ENCODE measurements at places on chromosomes 5 and 9.

DNA sequence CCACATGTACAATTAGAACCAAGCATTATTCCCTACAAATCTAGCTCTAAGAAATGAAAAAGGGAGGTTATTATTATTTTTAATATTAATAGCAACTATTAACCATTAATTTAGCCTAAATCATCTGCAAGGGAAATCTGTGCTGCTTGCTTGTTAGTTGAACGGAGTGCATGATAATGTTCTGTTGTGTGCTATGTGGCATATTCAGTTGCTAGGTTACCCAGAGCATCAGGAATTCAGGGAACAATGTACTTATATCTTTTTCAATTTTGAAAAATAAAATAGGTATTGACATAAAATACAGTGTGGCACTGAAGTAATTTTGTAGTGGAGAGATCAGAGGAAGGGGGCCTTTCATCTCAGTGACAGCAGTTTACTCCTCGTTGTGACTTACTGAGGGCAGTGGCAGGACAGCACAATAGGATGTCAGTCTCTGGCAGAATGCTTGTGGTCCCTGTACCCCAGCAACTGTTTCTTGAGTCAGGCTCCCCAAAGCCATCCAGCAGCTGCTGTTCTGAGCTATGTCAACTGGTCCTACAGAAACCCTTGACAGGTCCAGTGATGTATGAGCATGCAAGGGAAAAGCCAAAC, 173.6 kb downstream of the TMEM161B start:
- no peak for DNase-seq

- DNase-seq = no peak
Observed at GRCh38 chr5:159100782-159101646, 1.3 kb upstream of the EBF1 start.

DNA sequence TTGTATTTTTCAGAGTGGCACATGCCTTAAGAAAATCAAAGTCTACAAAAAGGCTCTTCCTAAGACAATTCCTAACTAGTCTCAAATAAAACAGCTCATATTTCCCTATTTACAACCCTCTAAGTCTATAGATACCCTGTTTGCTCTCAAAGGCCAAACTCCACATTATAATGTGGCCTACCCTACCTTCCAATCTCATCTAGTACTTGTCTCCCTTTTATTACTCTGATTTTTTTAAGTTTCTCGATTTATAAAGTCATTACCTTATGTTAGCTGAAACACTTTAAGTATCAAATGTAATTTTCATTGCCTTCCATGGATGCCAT, 19.4 kb downstream of the KIAA1191 start:
- DNase-seq = no peak

DNA sequence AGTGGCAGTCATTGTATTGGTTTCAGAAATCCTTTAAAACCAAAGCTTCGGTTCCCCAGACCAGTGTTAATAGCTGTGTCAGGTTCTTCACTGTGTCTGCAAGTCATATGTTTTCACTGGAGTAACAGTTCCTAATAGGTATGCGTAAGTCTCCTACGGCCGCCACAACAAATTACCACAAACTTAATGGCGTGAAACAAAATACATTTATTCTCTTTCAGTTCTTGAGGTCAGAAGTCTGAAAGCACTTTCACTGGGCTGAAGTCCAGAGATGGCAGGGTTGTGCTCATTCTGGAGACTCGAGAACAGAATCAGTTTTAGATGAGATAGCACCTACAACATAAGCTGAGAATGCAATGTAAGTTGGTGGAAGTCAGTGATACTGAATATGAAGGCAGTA, 556.2 kb downstream of the TLE4 start:
- no peak for DNase-seq

- DNase-seq = no peak
Observed at GRCh38 chr9:107228496-107229039, 54.5 kb upstream of the RAD23B start.

DNA sequence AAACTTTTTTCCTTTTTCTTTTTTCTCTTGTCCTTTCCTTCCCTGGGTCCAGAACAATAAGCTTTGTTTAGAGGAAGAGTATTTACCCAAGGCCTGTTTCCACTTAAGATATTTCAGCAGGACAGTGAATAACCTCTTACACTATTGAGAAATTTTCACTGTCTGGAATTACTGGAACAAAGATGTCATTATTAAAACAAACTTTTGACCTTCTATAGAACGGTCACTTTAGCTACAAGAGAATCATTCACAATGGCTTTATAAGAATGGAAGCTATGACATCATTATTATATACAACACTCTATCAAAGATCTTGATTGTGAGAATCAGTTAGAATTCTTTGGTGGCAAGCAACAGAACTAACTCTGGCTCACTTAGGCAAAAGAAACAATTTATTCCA, 22.0 kb upstream of the ARHGAP26 start:
- no peak for DNase-seq

- DNase-seq = no peak
Observed at GRCh38 chr5:152288917-152289595, 116.0 kb downstream of the NMUR2 start.

DNA sequence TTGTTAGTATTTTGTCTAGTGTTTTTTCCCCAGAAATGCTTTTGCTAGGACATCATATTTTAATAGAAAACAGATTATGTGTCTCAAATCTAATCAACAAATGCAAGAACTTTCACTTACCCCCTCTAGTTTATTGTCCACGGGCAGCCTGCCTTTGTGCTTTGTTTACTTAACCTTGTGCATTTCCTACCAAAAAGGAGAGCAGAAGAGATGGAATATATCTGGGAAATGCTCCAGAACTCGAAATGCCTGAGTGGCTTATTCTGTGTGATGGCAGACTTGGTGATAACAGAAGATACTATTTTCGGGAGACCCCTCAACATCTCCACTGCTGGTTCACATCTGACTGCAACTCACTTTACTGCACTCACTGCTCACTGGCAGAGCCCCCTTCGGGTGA, 33.3 kb upstream of the SPDL1 start:
- DNase-seq = no peak

DNA sequence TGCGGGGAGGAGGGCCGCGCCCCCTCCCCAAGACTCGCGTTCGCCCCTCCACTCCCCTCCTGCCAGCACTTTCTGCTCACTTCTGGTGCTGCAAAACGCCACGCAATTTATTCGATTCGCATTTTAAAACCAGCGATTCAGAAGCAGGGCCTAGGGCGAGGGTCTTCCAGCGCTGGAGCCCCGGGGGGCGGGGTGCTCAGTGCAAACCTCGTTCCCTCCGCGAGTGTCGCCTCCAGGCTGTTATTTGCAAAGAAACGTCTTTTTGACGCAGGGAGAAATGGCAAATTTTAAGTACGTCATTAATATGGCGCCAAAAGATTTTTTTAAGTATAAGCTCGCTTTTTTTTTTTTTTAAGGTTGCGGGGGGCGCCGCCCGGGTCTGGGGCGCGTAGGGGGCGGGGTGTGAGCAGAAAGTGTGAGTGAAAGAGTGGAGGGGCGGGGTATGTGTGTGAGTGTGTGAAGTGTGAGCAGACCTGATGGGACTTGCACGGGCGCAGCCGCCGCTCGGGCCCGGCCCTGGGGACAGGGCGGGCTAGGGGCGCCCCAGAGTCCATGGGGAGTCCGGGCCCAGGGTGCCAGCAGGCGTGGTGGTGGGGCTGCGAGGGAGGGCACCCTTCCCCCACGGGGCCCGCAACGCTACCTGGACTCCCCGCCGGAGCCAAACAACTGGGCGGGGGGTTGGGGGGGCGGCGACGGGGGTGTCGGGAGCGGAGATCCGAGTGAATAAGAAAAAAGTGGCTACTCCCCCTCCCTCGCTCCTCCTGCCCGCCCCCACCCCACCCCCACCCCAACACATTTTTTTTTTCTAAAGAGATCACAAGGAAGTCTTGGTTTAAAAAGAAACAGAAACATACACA, at the start of gene JADE2:
Gene JADE2, plus strand, starts transcription at position 845 of the 857 bp plus-strand sequence. CDS start 10,188 bp downstream, outside the sequence.
- peak; percentile 60 for DNase-seq

GRCh38 chr5:28523888-28524635, 1485.7 kb upstream of the CDH9 start:
- DNase-seq = no peak

GRCh38 chr9:15714746-15715145, 161.9 kb downstream of the CCDC171 start:
- no peak for DNase-seq

DNA sequence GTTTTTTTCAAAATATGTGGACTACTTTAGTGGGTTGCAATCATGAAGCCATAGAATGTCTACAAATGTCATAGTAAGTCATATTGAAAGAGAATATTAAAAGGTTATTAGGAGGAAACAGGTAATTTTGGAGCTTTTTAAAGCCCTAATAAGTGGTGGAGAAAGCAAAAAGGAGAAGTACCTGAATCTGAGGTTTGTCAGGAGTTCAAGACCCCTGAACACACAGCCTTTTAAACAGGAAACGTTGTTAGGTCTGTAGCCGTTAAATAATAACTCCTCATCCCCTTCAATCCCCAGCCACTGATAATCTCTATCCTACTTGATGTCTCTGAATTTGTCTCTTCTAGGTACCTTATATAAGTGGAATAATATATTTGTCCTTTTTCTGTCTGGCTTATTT, 51.1 kb downstream of the SPEF2 start:
- DNase-seq = no peak

DNA sequence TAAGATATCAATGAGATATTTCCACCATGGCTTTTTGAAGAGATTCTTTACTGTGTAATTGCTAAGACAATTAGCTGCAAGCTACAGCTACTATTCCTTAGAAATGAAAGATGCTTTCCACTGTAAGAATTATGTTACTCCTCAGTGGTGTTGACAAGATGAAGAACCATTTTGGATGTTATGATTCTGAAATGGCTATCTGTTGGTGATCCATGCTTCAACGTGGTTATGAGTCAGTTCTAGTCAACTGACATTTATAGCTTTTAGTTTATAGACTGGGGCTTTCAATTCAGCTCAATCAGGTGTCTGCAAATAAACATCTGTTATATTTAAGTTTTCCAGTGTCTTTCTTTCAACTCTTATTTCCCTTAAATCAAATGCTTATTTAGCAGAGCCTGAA, 93.7 kb downstream of the SGCD start:
- DNase-seq = no peak

DNA sequence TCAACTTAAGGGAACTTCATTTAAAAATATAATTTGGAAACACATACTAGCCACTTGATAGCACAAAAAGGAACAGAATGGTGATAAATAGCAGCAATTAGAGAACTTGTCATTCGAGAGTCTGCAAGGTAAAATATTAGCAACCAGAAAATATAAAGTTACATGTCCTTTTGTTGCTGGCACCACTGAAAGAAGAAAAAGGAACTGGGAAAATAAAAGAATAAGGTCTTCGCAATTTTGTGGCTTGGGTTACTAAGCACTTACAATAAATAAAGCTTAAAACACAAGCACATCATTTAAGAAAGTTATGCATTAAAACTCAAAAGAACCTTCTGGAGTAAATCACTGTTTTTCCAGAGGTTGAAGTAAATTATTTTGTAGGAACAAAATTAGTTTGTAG, 149.9 kb upstream of the FBN2 start:
- no peak for DNase-seq

- no peak for DNase-seq
Observed at GRCh38 chr5:171984748-171985419, 21.6 kb downstream of the FBXW11 start.

DNA sequence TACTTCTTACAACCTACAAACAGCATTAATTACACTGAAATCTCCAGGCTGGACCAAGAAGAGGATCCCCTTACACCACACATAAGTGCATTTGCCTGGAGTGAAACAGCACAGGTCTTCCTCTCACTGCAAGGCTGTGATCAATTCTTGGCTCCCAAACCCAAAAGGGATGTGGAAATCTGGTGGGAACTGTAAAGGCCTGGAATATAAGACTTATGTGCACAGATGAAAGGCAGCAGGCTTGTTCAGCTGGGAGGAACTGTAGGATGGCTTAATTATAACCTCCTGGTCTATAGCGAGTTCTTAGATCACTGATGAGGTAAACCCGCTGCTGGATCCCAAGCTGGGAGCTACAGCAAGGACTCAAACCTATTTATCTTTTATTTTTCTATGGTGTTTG, 182.9 kb upstream of the TNC start:
- DNase-seq = no peak

GRCh38 chr9:31445960-31446359, 938.5 kb upstream of the ACO1 start:
- DNase-seq = no peak

- no peak for DNase-seq
Observed at GRCh38 chr5:122844136-122844909, 1.1 kb upstream of the SNX24 start.

DNA sequence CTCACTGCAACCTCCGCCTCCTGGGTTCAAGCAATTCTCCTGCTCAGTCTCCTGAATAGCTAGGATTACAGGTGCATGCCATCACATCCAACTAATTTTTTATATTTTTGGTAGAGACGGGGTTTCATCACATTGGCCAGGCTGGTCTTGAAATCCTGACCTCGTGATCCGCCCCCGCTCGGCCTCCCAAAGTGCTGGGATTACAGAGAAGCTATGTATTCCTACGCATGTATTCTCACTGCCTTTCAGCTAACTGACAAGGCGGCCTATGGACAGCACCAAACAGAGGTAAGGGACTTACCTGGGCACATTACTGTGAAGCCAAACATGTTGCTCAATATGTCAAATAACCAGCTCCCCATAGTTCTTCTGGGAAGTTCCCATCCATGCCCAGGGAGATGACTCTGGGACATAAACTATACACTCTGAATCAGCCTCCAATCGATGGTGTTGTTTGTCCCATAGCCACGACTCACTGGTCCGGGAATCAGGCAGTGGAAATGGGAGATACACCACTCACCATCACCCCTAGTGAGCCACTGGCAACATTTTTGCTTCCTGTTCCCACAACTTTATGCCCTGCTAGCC, 114.6 kb downstream of the SYK start:
- no peak for DNase-seq

DNA sequence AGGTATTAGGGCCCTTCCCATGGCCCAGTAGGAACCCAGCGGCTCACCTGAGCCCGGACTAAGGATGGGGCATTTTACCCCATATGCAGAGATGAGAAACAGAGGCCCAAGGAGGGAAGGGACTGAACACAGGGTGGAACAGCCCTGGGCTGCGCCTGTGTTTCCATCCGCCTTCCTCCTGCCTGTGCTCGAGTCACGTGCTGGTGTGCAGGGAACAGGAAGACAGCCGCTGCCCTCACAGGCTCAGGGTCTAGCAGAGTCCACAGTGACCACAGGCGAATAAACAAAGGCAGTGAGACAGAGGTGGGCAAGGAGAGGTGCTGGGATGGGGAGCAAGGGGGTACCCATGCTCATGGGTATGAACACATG, 129.4 kb downstream of the C9orf50 start:
- DNase-seq = peak; percentile 78

GRCh38 chr5:66560371-66560770, 35.8 kb upstream of the MAST4 start:
- no peak for DNase-seq

- DNase-seq = peak; percentile 25
Observed at GRCh38 chr9:92669527-92669889, 423 bp downstream of the IPPK start.

DNA sequence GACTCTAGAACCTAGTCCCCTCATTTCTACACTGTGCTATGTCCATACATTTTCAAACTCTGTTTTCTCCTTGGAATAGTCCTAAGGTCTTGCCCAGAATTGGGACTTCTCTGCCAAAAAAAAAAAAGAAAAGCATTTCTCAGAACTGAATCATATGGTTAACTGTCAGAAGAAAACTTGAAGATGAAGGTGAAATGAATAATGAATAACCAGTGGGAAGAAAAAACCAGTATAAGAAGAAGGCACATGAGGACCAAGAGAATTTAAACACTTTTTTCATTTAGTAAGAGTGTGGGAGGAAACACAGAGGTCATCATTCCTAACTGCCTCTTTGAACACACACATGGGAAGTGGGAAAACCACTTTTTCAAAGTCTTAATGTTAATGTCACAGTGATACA, 197.7 kb downstream of the PRELID2 start:
- no peak for DNase-seq
